ENCODE measurements at places on chromosomes 7 and 10.

- no peak for DNase-seq
Observed at GRCh38 chr10:61163403-61163802, 219.4 kb upstream of the RHOBTB1 start.

DNA sequence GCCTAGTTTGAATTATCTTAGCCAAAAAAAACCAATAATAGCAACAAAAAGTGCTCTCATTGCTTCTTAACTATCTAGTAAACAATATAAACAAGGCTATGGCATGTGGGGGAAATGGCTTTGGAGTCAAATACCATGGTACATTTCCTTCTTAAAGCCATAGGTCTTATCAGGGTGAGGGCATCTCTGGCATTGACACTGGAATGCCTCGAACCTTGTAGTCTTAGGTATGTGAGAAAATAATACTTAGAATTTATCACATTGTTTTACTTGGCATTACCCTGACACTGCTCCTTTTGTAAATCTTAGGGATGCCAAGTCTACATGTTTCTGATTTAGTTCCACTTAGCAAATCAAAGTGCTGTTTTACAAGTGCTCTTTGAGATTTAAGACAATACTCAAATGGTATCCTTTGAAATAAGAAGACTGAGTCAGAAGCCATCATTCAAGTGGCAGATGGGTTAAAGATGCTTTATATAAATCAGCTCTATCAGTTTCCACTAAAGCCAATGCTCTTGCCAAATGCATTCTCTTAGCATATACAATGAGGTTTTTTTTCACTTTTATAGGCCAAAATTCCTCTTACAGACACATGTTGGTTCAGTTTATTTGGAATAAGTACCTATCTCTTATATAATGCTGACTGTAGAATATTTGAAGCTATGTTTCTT lies 155.2 kb downstream of the HPSE2 start:
- no peak for DNase-seq

- DNase-seq, result no peak
Observed at GRCh38 chr7:86929293-86930109, 130.0 kb downstream of the ELAPOR2 start.

GRCh38 chr7:70856901-70857630 lies 274.9 kb upstream of the GALNT17 start:
- peak; percentile 13 for DNase-seq

- no peak for DNase-seq
Observed at GRCh38 chr10:85606401-85606800, 760.2 kb downstream of the GRID1 start.

Measured in stimulated activated CD8-positive, alpha-beta memory T cell treated with anti-CD3 and anti-CD28 coated beads, Interleukin-4, amount 100 ng/mL, for 4 hours (primary cell).